Neuronal stem cell (in vitro differentiated cells): ENCODE measurements at places on chromosomes 4 and X.

GRCh38 chr4:184232975-184233374 lies 15.3 kb upstream of the ENPP6 start:
- H3K27ac ChIP-seq, result no peak overlapping the region
- no peaks in the 10 kb centered on the region for H3K27me3 ChIP-seq
- no peaks in the 10 kb centered on the region for H3K4me1 ChIP-seq
- no peaks in the 10 kb centered on the region for H3K36me3 ChIP-seq

DNA sequence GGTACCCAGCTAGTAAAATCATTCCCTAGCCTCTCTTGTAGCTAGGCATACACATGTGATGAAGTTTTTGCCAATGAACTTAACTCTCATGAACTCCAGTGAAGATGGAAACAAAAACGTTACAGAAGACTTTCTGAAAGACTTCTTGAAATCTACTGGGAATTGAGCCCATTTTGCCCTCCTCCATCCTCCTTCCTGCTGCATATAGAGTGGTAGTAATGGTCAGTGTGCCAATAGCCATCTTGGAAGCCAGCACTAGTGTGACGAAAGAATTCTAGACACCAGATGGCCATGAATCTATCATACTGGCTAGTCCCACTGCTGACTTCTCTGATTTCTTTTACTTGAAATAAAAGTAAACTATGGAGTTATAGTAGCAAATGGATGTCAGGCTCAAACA lies 30.9 kb upstream of the PPA2 start:
- H3K27ac ChIP-seq, result no peak overlapping the region
- DNase-seq, result no peak
- no peaks in the 10 kb centered on the region for H3K36me3 ChIP-seq
- H3K4me3 ChIP-seq, result no peak overlapping the region
- no peaks in the 10 kb centered on the region for H3K27me3 ChIP-seq

GRCh38 chrX:155715141-155715540 lies 102.4 kb upstream of the TMLHE start:
- H3K27me3 ChIP-seq, result no peaks in the 10 kb centered on the region
- no peak overlapping the region for H3K4me3 ChIP-seq

GRCh38 chrX:111955901-111956300 lies 79.9 kb downstream of the TRPC5OS start:
- H3K36me3 ChIP-seq, result no peaks in the 10 kb centered on the region
- DNase-seq, result no peak
- H3K4me1 ChIP-seq, result no peaks in the 10 kb centered on the region
- H3K4me3 ChIP-seq, result no peak overlapping the region
- no peak overlapping the region for H3K27ac ChIP-seq
- no peaks in the 10 kb centered on the region for H3K27me3 ChIP-seq

- DNase-seq, result no peak
- peaks cover 27% of the 10 kb centered on the region for H3K36me3 ChIP-seq
- peaks cover 11% of the 10 kb centered on the region for H3K4me1 ChIP-seq
- H3K27me3 ChIP-seq, result no peaks in the 10 kb centered on the region
- no peak overlapping the region for H3K27ac ChIP-seq
- no peak overlapping the region for H3K4me3 ChIP-seq
Measured at GRCh38 chr4:2832981-2833670, 10.5 kb upstream of the ADD1 start.

DNA sequence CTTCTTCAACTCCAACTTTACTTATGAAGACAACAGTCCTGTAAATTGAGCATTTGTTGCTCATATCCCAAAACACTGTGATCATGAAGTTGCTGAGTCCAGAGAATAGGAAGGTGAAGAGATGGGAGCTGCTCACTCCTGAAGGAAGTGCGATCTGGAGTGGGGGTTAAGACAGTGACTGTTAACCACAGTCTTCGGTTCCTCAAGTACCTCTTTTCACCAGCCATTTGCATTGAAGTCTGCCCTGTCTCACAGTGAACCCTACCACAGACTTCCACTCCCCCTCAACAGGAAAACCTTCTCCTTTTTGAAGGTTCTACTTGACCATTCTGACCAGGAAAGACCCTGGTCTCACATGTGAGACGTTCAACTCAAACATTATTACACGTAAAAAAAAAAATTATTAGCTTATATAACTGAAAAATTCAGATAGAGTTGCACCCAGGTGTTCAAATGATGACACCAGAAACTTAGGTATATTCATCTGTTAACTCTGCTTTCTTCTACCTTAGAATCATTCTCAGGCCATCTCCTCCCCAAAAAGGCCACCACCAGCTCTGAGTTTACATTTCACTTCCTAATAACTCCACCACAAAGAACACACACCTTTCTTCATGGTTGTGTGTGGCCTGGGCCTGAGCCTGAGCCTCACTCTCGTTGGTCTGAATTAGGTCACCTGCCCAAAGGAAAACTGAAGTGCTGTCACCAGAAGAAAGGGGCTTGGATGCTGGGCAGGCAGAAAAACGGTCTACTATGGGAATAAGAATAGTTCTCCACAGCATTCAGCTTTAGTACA lies 199.2 kb downstream of the DCTD start:
- no peak overlapping the region for H3K27ac ChIP-seq
- DNase-seq, result no peak
- H3K27me3 ChIP-seq, result no peaks in the 10 kb centered on the region
- peaks cover 6% of the 10 kb centered on the region for H3K4me1 ChIP-seq
- H3K4me3 ChIP-seq, result no peak overlapping the region

DNA sequence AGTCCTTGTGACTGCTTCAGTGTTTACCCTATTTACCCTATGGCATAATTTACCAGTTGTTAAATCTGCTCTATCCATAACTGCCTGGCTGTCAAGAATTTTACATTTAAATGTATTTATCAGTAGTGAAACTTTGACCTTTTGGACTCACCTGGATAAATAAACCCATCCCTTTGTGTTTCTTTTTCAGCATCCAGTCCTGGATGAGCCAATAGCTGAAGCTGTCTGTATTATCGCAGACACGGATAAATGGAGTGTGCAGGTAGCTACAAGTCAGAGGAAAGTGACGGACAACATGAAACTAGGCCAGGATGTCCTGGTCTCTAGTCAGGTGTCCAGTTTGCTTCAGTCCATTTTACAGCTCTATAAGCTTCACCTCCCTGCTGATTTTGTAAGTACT lies 122.4 kb downstream of the FNIP2 start:
- H3K4me1 ChIP-seq, result peaks cover 2% of the 10 kb centered on the region
- H3K27me3 ChIP-seq, result no peaks in the 10 kb centered on the region
- H3K27ac ChIP-seq, result no peak overlapping the region
- no peak overlapping the region for H3K4me3 ChIP-seq

DNA sequence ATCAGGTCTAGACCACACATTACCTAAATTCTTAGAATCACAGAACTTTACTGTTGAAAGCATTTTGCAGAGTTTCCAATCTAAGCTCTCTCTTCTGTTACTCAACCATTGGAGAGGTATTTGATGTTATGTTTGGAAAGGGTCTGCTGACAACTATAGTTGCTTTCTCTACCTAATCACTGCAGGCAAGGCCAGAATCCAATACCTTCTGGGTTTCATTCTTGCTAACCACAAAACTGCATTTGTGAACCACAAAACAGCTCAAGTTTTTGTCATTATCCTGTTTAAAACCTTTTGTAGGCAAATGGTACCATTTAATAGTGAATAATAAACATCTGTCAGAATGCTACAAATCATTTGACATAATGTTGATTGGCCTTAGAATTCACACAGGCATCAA lies 380.1 kb downstream of the GASK1B start:
- H3K27me3 ChIP-seq, result no peaks in the 10 kb centered on the region
- no peak overlapping the region for H3K4me3 ChIP-seq
- H3K4me1 ChIP-seq, result no peaks in the 10 kb centered on the region

DNA sequence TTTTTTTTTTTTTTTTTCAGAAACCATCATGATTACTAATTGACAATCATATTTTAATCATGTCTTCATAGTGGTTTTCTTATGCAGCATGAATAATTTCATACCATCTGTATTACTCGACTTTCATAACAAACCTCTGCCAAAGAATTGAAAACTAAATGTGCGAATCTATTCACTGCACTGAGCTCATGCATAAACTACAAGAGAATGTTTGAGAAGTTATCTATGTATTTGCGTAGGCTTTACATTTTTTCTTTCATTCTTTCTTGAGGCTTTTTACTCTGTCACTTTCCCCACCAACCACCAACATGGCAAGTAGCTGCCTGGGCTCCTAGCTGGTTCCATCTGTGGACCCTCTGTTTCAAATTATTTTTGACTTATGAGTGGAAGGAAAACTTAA lies 1761.0 kb downstream of the STIM2 start:
- no peaks in the 10 kb centered on the region for H3K27me3 ChIP-seq
- no peaks in the 10 kb centered on the region for H3K36me3 ChIP-seq
- no peaks in the 10 kb centered on the region for H3K4me1 ChIP-seq

DNA sequence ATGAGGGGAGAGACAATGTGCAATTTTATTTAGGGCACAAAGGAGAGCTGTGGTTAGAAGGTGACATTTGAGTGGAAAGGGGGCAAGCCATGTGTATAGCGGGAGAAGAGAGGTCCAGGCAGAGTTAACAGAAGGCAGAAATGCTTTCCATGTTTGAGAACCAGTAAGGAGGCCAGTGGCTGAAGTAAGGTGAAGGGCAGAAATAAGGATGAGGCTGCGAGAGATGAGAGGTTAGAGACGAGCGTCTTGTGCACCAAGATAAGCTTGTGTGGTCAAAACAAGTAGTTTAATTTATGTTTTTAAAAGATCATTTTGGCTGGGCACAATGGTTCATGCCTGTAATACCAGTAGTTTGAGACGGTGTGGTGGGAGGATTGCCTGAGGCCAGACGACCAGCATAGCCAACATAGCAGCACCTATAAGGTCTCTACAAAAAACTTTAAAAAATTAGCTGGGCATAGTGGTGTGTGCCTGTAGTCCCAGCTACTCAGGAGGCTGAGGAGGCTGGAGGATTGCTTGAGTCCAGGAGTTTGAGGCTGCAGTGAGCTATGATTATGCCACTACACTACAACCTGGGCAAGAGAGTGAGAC lies 8.5 kb downstream of the HTT start:
- peaks cover 3% of the 10 kb centered on the region for H3K36me3 ChIP-seq
- no peak overlapping the region for H3K4me3 ChIP-seq
- no peak for DNase-seq
- H3K27ac ChIP-seq, result no peak overlapping the region
- no peaks in the 10 kb centered on the region for H3K27me3 ChIP-seq

DNA sequence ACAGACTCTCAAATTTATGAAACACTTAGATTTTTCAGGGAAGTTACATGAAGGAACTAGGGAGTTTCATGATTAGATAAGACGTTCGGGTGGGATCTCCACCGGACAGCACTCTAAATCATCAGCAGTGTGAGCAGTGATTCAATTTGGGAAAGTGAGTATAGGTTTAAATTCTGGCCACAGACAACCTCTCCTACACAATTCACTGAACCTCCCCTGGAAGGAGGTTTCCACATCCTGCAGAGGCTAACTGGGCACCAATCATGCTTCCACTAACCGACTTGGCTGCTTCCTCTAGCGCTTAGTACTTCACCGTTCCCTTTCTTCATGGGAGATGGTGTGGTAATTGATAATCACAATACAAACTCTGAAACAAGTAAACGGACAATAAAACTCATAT lies 5.6 kb downstream of the CXCL9 start:
- no peak for DNase-seq
- no peaks in the 10 kb centered on the region for H3K36me3 ChIP-seq
- H3K27me3 ChIP-seq, result no peaks in the 10 kb centered on the region
- no peak overlapping the region for H3K27ac ChIP-seq

DNA sequence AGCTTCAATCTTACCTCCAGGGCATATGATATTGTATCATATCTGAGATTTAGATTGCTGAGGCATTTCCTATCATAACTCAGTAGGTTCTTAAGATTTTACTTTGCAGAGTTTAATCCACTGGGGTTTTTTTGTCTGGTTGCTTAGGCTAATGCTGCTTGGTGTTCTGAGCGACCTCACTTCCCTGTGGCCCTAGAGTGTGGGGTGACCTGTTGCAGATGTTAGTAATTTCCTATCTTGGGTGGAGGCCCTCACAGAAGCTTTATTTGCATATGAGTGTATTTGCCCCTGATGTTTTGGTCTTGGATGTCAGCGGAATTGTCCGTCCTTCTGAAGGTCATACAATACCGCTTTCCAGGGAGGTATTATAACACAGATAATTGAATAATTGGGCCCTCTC lies 137.1 kb downstream of the NDST3 start:
- no peaks in the 10 kb centered on the region for H3K4me1 ChIP-seq
- no peaks in the 10 kb centered on the region for H3K36me3 ChIP-seq
- H3K27me3 ChIP-seq, result no peaks in the 10 kb centered on the region
- no peak for DNase-seq
- no peak overlapping the region for H3K27ac ChIP-seq

GRCh38 chr4:86675548-86675947 lies 81.4 kb downstream of the PTPN13 start:
- H3K36me3 ChIP-seq, result peaks cover 80% of the 10 kb centered on the region
- no peak overlapping the region for H3K27ac ChIP-seq
- no peaks in the 10 kb centered on the region for H3K4me1 ChIP-seq
- DNase-seq, result no peak
- no peaks in the 10 kb centered on the region for H3K27me3 ChIP-seq

- H3K27ac ChIP-seq, result no peak overlapping the region
- no peaks in the 10 kb centered on the region for H3K4me1 ChIP-seq
- no peaks in the 10 kb centered on the region for H3K36me3 ChIP-seq
- no peak for DNase-seq
- no peak overlapping the region for H3K4me3 ChIP-seq
- no peaks in the 10 kb centered on the region for H3K27me3 ChIP-seq
Measured at GRCh38 chrX:7953446-7953845, 26.2 kb upstream of the PNPLA4 start.

DNA sequence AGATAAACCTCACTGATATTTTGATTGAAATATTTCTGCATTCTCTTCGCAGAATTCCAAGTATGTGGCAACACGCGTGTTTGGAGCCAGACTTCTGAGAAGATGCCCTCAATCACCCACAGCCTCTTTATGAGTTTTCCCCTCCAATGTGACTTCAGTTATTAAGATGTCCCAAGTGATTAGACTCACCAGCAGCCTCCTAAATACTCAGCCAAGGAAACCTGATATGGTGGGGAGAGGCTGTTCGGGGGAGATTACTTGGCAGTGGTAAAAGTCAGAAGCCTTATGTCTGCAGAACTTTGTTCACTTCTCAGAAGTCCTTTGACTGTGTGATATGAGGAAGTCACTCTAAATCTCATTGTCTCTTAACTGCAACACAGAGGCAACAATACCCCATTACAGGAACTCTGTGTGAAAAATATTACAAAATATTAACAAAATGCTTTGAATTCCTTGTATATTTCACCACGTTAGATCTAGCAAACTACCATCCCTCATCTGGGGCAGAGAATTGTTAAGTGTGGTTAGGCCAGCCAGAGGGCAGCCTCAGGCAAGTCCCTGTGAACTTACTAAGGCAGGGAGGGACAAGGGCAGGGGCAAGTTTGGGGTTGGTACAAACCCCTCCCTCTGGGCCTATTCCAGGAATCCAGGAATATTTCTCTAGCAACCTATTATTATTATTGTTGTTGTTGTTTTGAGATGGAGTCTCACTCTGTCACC lies 151.4 kb upstream of the USP9X start:
- H3K36me3 ChIP-seq, result no peaks in the 10 kb centered on the region
- no peak overlapping the region for H3K4me3 ChIP-seq
- no peaks in the 10 kb centered on the region for H3K27me3 ChIP-seq
- H3K27ac ChIP-seq, result no peak overlapping the region
- H3K4me1 ChIP-seq, result peaks cover 2% of the 10 kb centered on the region
